ENCODE measurements at places on chromosomes 7 and 10.

- DNase-seq: peak; percentile 72
Observed at GRCh38 chr10:128064108-128064969, 61.9 kb downstream of the MKI67 start.

- no peak for DNase-seq
Observed at GRCh38 chr10:123139521-123140163, 3.9 kb downstream of the HMX3 start.

GRCh38 chr7:7516662-7517061 is 19.0 kb downstream of the COL28A1 start:
- no peak for DNase-seq

DNA sequence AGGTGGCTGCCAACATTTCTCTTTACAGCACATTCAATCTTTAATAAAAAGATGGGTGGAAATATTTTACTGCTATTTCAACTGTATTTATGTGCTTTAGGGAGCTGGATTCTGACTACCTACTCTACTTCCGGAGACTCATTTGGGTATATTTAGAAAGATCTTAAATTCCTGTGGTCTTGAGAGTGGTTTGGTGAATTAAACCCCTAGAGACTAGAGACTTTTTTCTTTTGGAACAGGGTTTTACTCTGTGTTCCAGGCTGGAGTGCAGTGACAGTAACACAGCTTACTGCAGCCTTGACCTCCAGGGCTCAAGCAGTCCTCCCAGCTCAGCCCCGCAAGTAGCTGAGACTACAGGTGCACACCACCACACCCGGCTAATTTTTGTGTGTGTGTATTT is 79.0 kb upstream of the HABP2 start:
- DNase-seq: no peak

DNA sequence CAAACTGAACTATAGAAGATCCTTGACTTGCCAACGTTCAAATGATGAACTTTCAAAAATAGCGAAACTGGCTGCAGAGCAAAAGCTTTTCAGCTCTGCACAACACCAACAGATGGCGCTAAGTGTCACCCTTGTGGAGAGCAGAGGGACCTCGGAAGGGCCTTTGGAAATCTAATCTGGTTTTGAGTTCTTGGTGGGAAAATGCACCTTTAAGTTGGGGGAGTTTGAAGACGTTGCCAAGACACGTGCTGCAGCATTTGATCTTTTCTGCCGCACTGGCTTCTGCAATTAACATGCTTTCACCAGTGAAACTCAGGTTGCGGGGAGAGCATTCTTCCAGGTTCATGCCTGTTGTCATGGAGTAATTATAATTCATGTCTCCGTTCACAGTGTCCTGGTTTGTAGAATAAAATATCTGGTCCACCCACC is 26.3 kb upstream of the WDR11 start:
- DNase-seq: no peak

GRCh38 chr10:89648074-89648473 is 3.0 kb upstream of the PANK1 start:
- DNase-seq: no peak

DNA sequence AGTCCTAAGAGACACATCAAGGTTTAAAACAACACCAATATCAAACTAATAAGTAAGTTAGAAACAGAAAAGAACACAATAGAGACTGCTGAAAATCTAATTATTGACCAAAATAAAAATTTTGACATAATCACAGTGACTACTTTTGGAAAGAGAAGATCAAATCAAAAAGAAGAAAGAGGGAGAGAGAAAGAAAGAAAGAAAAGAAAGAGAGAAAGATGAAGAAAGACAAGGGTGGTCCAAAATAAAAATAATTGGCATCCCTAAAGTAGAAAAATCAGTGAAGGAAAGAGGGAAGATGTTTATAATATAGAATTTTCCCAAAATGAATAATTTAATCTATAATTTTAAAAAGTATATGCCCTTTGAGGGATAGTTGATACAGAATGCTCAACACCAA is 118.8 kb upstream of the VIPR2 start:
- no peak for DNase-seq

DNA sequence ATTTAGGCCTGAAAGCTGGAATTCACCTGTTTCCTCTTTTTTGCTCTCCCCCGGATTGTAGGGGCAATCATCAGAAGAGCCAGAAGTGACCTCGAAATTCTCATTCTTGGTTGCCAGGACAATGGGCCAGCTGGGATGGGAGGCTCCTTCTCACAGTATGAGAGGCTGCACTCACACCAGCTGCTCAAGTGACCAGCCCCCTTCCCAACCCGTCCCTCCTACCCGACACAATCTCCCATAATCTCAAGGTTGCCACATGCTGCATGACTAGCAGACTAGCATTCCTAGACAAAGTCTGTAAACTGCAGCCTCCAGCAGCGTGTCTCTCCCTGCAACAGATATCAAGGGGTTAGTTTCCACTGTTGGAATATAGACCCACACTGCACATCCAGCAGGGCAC is 110.3 kb downstream of the C1GALT1 start:
- DNase-seq: no peak

DNA sequence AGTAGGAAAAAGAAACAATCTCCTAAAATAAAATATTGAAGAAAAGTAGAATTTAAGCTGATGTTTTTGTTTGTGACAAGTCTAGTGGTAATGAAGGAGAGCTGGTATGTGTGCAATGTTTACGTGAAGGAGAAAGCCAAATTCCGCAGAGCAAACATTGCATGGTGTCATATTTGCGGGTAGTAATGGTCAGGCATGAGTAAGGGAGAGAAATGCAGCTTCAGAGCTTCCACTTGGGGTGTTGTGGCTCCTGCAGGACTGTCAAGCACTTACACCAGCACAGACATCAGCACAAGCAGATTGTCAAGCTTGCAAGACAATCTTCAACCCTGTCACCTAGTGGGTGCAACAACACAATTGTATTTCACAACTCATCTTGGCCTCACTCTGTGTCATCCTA is 136.5 kb upstream of the ETV1 start:
- DNase-seq: no peak

- DNase-seq: no peak
Observed at GRCh38 chr10:119981826-119982225, 89.3 kb downstream of the SEC23IP start.

DNA sequence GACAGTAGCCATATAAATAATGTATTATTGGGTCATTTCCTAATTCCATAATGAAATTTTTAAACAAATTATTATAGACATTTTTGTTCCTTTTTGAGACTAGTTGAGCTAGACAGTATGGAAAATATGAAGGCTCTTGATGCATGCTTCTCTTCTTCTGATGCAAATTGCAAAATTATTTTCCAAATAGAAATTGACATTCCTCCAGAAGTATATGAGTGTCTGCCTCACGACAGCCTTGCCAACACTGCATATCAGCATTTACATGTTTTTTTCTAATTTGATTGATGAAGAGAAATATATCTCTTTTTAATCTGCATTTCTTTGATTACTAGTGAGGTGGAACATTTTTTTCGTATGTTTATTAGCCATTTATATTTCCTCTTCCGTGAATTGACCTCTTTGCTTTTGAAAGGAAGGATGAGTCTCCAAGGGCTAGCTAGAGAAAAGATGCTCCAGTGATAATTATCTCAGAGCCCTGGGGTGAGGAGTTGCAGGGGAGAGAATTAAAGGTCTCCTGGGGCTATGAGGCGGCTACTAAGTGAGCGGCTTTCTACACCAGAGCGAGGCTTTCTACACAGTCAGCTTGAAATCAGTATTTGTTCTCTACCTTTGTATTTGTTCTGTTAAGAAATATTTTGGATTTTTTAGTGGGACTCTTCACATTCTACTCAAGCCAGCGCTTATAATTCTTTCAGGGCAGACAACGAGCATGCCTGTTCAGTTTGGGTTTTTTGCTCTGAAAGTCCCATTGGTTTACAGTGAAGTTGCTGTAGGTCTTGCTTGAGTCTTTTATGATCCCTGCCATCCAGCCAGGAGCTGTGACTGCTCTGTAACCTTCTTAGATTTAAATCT is 712.2 kb upstream of the GALNT17 start:
- no peak for DNase-seq

DNA sequence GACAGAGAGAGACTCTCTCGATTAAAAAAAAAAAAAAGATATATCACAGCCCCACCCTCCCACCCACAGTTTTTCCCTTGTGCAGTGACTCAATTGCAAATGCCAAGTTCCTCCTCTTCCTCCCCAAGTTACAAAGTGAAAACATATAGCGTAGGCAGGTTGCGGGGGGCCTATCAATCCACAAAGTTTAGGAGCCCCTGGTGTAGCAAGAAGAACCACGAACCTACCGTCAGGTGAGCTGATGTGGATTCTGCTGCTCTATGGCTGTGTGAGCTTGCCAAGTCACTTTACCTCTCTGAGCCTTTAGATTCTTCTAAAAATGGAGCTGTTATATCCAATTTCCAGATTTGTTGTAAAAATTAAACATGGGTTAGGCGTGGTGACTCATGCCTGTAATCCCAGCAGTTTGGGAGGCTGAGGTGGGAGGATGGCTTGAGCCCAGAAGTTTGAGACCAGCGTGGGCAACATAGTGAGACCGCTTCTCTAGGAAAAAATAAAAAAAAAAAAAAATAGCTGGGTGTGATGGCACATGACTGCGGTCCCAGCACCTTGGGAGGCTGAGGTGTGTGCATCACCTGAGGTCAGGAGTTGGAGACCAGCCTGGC is 8.2 kb upstream of the RHBDD2 start:
- no peak for DNase-seq

DNA sequence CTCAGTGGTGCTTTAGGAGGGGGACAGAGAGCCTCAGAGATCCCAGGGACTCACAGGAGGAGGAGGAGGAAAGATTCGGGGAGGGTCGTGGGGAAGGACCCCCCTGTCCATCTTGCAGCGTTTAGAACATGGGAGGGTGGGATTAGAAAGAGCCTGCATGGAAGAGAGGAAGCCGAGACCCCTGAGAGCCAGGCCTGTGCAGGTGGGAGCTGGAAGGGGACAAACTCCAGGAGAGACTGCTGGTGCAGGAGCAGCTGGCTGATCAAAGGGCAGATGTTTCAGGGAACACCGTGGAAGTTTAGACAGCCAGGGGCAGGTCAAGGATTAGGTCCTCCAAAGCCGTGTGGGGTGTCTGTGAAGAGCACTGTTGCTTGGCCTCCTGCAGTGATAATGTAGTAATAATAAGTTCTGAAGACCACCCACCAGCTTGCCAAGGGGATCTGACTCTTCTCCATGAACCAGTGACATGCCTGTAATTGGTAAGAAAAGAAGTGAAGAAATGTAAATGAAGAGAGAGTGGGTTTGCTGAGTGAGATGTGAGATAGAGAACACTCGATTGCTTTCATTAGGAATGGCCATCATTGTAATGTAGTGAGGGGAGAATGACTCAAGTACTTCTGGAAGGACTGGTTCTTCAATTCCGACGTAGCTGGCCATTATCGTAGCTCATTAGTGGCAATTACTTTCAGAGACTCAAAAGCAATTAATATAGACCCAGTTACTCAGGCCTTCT is 425.6 kb downstream of the PAXIP1 start:
- DNase-seq: no peak

- peak; percentile 31 for DNase-seq
Observed at GRCh38 chr10:48634198-48634983, 29.5 kb upstream of the ARHGAP22 start.

- DNase-seq: no peak
Observed at GRCh38 chr7:20244334-20245120, 27.3 kb upstream of the MACC1 start.

GRCh38 chr7:13800694-13801448 is 188.6 kb downstream of the ETV1 start:
- no peak for DNase-seq

DNA sequence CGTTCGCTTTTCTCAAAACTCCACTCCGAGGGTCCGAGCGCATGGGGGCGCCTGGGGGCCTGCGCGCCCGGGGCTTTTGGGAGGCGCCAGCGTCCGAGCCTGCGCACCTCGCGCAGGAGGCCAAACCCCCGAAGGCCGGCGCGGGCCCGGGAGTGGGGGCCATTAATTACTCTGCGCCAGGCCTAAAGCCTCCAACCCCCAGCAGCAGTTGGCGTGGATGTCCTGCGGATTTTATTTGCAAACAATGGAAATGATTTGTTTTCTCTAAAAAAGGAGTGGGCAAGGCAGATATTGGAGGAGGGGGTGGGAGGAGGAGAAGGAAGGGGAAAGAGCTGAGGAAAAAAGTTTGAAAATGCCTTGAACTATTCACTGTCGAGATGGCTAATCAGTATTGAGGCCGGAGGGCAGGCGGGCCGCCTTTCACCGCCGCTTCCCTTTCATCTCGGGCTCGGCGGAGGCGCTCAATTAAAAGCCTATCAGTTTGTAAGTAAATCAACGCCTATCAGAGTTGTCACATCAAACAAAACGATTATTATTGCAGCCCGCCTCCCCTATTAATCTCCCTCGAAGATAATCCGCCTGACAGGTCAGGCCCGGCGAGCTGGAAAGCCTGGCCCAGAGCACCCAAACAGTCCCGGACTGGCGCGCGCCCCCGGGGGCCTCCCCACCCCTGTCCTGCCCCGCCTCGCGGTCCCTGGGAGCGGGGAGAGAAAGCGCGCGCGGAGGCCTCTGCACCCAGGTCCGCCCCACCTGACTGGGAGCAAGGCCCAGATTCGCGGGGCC is 3.4 kb upstream of the ZNF503 start:
- DNase-seq: no peak

DNA sequence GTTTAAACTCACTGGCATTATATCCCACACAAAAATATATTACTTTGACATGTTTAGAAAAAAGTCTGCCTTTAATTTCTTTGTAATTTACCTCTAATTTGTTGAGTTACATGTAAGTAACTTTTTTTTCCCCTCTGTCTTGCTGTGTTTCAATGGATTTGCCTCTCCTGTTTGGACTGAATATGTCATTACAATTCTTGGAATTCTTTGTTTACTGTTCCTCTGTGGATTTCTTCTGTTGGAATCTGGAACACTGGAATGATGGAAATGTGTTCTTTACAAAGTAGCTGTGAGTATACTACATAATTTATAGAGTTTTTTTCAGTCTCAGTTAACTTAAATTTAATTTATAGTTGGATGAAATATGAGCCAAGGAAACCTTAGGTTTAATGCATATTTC is 30.4 kb downstream of the SEPTIN7 start:
- no peak for DNase-seq

GRCh38 chr7:51108134-51108533 is 208.5 kb downstream of the COBL start:
- no peak for DNase-seq

DNA sequence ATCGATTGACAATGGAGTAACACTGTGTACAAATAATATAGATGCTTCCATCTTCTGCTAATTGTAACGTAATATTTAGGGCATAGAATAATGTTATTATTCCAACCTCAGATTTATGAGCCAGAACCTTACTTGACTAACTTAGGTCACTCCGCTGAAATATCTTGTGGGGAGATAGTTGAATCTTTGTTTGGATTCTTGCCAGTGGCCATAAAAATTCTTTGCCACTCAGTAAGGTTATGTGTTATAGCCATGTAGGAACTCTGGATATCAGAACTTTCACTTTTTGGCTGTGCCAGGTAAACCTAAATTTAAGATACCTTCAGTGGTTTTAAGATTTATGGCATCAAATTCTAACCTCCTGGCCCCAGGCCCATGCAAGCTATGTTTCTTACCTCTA is 197.6 kb downstream of the WDR11 start:
- no peak for DNase-seq

DNA sequence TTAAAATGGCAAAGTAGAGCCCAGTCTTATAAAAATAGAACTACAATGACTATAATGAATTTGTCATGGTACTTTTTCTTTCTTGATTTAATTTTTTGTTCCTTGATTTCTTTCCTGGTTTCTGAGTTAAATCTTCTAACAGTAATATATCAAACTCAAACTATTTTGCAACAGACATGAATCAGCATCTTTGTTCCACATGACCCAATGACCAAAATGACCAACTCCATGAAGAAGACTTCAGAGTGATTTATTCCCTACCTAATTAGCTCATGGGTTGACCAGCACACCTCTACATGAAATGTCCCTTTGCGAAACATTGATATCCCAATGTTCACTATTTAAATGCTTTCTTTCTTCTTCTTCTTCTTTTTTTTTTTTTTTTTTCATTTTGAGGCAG is 30.9 kb downstream of the NMT2 start:
- no peak for DNase-seq

- no peak for DNase-seq
Observed at GRCh38 chr7:113374955-113375354, 256.6 kb upstream of the SMIM30 start.
